ENCODE measurements at places on chromosomes 12 and 14. TPM values are rescaled to one million over a fixed set of nuclear protein-coding genes. Genes with fewer than 3 reads are reported as not detected.

The CEBPE gene
- total RNA-seq = not detected

The GLT1D1 gene
- not detected for total RNA-seq

The TMCC3 gene
- 0.53 TPM for total RNA-seq

The NR4A1 gene
- 5.9 TPM for total RNA-seq

The SLC25A47 gene
- total RNA-seq = 0.07 TPM

The LMNTD1 gene
- total RNA-seq = 0.63 TPM

The ESPL1 gene
- 2.3 TPM for total RNA-seq

The ABCC9 gene
- total RNA-seq = 46.0 TPM

The C12orf54 gene
- not detected for total RNA-seq

The EPYC gene
- not detected for total RNA-seq

The SOAT2 gene
- not detected for total RNA-seq

The RPS29 gene
- 300 TPM for total RNA-seq

The ENDOU gene
- total RNA-seq = 0.40 TPM

The BRAP gene
- total RNA-seq = 17.6 TPM

The INTS13 gene
- total RNA-seq = 27.7 TPM

The SIRT4 gene
- 2.0 TPM for total RNA-seq

The AMDHD1 gene
- 0.07 TPM for total RNA-seq

The IRAK3 gene
- 9.0 TPM for total RNA-seq

The GPR162 gene
- total RNA-seq = 6.6 TPM

The AMN gene
- 0.07 TPM for total RNA-seq

The SAMD15 gene
- total RNA-seq = 1.7 TPM

The ALX1 gene
- total RNA-seq = not detected

The PUS7L gene
- total RNA-seq = 18.8 TPM

The ANO4 gene
- total RNA-seq = 0.26 TPM

The KRT3 gene
- total RNA-seq = not detected

The INHBE gene
- 2.0 TPM for total RNA-seq

The SINHCAF gene
- total RNA-seq = 9.8 TPM

The TGFB3 gene
- total RNA-seq = 12.0 TPM

The RIN3 gene
- 6.9 TPM for total RNA-seq

The NANOG gene
- not detected for total RNA-seq

The CARMIL3 gene
- 0.17 TPM for total RNA-seq

The LBHD2 gene
- total RNA-seq = not detected
